Breast epithelium (tissue), 4 donors: ENCODE measurements at places on chromosomes 12 and 14. TPM values are rescaled to one million over a fixed set of nuclear protein-coding genes. Genes with fewer than 3 reads are reported as not detected.

DNA sequence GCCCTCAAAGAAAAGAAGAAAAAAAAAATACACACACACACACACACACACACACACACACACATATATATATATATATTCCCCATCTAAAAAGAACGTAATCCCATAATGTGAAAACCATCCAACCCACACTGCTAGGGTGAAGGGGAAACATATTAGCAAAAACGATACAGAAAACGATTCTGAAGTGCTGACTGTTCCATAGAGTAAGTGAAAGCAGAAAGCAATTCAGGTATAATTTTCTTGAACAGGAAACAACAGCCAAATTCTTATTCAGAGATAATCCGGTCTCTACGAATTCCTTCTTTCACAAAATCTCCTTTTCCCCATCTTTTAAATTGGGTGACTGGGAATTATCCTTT is 393.5 kb downstream of the NOVA1 start:
- no peak for DNase-seq

- no peak for DNase-seq
These were observed 52.8 kb upstream of the CNOT2 start for GRCh38 chr12:70190262-70191010.

GRCh38 chr12:122052285-122052684 is 26.3 kb upstream of the MLXIP start:
- DNase-seq, result no peak

SLCO1B1 gene
- total RNA-seq, result 0.15 TPM

NFATC4 gene
- total RNA-seq, result 32.8 TPM

DNA sequence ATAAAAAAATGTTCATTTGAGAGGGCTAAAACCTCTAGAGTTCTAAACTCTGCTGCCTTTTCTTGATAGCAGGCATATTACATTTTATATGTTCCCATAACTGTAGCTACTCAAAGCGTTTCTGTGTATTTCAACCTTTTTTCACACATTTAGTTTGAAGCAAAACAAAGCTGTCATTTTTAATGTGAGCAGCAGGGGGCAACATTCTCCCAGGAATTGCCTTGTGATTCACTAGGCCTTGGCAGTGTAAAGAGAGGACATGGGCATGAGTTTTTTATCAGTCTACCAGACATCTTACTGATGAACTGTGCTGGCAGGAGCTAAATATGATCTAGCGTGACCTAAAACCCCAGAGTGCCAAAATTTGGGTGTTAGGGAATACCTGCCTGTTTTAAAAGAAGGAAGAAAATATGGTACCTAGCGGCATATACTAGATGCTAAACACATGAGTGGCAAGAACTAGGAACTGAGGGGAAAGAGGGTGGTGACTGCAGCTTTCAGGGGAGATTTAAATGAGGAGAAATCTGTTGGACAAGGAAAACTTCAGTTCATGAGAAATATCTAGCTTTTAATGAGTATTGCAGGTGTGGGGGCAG is 65.3 kb downstream of the IFT43 start:
- DNase-seq, result no peak

DNA sequence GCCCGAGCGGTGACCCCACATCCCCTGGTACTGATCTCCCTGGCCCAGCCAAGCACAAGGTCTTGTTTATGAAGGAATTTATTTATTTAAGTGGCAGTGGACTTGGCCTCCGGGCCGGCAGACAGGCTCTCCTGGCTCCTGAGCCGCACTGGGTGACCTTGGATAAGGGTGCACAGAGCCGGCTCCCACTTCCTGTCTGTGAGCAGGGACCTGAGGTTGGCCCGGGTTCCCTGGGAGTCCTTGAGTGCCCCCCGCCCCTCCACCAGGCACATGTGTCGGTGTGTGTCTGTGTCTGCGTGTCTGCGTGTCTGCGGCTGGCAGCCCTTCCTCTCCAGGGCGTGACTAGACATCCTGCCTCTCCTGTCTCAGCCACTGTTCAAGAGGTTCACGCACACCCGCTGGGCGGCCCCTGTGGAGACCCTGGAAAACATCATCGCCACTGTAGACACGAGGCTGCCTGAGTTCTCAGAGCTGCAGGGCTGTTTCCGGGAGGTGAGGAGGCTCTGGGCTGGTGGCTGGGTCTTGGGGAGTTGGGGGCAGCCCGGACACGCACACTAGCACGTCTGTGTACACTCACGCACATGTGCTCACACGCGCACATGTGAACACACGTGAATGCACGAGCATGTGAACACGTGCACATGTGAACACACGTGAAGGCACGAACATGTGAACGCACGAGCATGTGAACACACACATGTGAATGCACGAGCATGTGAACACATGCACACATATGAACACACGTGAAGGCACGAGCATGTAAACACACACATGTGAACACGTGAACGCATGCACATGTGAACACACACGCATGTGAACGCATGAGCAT is 9.3 kb downstream of the TNFAIP2 start:
- DNase-seq, result no peak

DNA sequence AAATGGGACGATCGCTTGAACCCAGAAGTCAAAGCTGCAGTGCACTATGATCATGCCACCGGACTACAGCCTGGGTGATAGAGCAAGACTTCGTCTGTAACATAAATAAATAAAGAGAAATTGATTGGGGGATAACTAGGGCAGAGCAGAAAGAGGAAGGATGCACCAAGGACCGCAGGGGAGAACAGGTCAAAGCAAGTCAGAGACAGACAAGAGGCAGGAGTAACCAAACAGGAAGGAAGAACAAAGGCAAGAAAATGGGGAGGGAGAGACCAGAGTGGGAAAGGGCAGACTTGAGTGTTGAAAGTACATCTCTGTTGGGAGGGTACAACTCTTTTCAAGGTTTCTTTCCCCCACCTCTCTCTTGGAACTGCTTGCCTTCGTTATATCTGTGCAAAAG is 50.8 kb upstream of the ELK3 start:
- no peak for DNase-seq

GRCh38 chr12:19544353-19544752 is 105.1 kb downstream of the AEBP2 start:
- DNase-seq, result no peak

LYZ gene
- total RNA-seq, result 13.4 TPM

DNA sequence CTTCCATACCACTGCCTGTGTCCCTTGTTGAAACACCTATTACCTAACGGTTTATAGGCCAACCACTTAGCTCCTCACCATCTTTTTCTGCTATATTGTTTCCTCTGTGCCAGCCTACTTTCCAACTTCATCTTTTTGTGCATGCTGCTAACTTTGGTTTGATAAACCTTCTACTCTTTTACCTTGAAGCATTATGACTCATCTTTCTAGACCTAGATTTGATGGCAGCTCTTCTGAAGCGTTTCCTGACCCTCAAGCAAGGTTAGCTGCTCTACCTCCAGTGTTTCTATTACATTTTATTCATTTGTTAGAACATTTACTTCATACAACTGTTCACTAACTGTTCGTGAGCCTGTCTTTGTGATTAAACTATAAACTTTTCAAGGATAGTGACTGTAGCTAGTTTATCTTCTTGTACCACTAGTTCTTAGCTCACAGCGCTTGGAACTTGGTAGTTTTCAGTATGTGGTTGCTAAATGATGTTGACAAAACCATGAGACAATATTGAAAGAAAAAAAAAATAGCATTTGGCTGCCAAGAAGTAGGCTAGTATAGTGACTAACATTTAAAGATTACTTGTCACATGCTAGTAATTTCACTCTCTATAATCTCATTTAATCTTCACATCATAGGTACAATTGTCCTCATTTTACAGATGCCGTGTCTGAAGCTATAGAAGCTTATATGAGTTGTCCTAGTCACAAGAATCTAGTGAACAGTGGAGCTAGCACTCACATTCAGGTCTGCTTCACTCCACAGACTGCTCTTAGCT is 79.5 kb downstream of the APAF1 start:
- DNase-seq, result no peak

- DNase-seq, result no peak
These were observed 6.0 kb downstream of the SIX6 start for GRCh38 chr14:60514741-60515491.

- DNase-seq, result no peak
These were observed 59.6 kb upstream of the KCNC2 start for GRCh38 chr12:75269209-75269608.

DNA sequence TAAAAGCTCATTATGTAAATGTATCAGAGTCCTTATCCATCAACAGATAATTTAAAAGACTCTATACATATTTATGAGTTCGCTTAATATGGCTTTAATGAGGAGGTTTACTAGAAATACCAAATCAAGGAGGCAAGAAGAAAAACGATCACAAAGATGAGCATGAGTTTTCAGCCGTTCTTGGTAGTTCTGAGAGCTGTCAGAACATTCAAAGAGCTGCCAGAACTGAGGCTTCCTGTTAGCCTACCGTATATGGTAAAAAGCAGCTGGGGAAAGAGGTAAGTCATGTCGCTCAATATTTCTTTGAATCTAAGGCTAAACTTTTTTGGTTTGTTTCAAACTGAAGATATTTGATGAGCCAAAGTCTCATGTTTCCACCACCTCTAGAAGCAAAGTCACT is 115.3 kb upstream of the PLXNC1 start:
- DNase-seq, result no peak

- DNase-seq, result no peak
These were observed 7.3 kb upstream of the TMEM119 start for GRCh38 chr12:108605000-108605689.

DNA sequence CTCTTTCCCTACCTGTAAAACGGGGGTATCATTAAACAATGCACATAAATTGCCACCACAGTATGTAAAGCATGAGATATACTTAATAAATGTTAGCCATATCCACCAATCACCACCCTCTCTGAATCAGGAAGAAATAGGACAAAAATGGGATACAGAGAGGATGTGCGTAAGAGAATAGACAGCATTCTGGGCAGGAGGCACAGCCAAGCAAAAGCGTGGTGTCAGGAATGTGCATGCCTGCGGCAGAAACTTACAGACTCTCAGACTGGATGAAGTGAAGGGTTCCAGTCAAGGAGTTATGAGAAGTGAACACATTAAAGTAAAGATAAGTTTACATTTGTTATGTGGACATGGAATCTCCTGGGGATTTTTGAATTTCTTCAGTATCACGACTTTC is 121.7 kb upstream of the MDM1 start:
- no peak for DNase-seq

CACNA2D4 gene
- total RNA-seq, result 3.2 TPM

DNA sequence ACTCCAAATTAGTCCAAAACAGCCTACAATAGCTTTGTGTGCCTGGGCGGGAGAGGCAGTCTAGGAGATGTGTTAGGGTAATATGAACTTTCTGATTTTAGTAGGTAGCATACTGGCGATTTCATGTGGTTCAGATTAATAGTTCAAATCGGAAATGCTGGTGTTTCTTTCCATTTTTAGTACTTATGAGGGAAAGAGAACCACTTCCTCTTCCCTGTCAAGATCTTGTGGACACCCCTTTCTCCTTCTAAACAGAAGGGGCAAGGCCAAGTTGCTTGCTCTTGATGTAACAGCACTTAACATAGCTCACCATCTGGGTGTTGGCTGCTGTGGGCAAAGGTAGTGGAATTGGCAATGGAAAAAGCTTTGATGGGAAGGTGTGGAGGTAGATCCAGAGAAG is 32.2 kb upstream of the IGF1 start:
- no peak for DNase-seq

DNA sequence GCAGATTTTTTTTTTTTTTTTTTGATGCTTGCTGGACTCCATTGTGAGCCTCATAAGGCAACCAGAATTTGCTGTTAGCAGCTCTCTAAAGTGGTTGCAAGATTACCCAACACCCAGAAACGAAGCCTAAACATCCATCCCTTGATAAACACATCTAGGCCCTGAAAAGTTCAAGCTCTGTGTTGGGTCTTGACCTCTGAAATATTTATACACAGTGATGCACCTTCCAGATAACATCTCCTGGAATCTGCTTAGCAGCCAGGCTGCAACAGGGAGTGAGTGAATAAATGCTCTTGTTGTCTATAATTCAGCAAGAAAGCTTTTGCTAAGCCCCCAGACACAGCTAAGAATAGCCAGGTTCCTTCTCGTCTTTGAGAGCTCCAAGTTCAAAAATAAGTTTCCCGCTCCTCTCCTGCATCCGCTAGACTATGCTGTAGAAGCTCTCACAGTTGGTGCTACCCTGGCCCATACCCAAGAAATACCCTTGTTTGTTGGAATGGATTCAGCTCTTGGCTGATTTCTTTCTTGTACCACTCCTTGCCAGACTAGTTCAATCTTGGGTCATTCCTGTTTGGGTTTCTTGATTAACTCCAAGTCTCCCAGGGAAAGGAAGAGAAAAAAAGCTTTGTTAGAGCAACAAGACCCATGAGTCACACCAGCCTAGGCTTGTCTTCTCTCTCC is 610.6 kb upstream of the TBX3 start:
- no peak for DNase-seq

DNA sequence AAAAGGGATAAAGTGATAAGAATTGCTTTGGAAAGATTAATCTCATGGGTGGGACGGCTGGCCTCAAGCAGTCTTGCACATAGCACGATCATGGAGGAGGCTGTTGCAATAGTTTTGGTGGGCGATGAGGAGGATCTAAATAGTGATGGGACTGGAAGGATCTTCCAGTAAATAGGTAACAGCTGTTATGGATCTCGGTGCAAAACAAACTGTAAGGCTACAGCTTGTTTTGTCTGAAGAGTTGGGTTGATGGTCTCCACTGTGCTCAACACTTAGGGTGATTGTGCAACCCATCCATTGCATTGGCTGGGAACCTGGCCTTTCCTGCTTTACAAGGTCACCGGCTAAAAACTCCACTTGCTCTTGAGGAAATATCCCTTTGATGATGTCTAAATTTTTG is 21.0 kb downstream of the IGF1 start:
- DNase-seq, result no peak

ARHGEF25 gene
- total RNA-seq, result 28.2 TPM

GRCh38 chr14:25178255-25178654 is 128.3 kb upstream of the STXBP6 start:
- DNase-seq, result no peak

DNA sequence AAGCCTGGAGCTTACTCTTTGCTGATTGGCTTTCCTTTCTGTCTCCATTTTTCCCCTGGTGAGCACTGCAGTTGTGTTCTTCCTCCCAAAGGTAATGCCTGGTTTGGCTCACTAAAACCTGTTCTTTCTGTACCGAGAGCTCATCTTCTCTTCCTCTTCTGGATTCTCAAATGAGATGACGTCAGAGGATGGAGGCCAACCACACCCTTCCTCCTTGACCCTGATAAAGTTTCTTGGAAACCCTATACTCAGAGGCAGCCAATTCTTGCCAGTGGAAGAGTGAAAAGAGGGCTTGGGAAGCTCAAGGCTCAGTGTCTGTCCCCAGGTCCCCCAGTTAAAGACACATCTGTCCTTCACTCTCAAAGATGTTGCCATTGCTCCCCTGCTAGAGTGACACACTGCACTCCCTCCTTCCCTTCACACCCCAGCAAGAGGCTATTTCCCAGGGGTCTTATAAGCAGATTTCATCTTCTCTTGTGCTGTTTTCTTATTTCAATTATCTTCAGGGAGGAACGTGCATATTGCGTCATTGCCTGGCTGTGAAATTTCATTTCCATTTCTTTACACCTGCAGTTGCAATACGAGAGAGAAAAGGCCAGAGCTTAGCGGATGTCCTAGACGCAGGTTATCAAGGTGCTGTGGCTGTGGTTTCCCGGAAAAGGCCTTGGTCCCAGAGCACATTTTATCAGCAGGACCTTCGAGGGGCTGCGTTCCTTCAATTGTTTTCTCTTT is 27.3 kb downstream of the NTF3 start:
- DNase-seq, result no peak

- DNase-seq, result no peak
These were observed 4.7 kb upstream of the IPO8 start for GRCh38 chr12:30700216-30700900.

VSX2 gene
- total RNA-seq, result not detected
